ENCODE measurements at places on chromosomes 5 and 9.

GRCh38 chr5:59617186-59617771 lies 276.2 kb downstream of the PDE4D start:
- no peak for DNase-seq

DNA sequence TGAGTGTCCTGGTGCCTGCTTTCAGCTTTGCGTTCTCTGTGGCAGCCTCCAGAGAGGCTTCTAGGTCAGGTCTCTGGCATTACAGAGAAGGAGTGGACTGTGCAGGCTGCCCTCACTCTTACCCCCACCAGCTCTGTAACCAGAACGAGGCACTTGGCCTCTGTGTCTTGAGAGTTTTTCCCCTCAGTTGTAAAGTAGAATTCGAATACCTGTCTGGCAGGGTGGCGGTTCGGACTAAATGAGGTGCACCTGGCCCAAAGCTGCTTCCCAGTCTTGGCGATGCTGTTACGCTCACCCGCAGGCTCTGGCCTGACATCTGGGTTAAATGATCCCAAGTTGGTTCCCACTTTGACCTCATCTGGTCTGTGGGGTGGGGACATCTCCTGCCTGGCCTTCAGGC lies 40.1 kb downstream of the FAM78A start:
- DNase-seq, result no peak

DNA sequence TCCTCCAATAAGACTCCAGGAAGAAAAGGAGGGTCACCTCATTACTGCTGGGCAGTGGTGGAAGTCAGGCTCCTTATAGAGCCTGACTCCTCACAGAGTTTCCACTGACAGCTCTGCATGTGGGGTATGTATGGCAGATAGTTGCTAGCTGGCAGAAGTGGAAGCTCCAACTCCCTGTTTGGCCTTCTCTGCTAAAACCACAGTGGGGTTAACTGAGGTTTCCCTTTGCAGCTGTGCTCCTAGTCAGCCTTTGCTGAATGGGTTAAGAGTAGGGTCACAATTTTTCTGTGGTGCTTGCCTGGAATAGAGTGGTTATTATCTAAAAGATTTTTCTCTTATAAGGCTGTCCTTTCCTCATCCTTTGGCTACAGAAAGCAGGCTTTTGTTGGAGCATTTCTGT lies 327.5 kb downstream of the FBXL17 start:
- no peak for DNase-seq

DNA sequence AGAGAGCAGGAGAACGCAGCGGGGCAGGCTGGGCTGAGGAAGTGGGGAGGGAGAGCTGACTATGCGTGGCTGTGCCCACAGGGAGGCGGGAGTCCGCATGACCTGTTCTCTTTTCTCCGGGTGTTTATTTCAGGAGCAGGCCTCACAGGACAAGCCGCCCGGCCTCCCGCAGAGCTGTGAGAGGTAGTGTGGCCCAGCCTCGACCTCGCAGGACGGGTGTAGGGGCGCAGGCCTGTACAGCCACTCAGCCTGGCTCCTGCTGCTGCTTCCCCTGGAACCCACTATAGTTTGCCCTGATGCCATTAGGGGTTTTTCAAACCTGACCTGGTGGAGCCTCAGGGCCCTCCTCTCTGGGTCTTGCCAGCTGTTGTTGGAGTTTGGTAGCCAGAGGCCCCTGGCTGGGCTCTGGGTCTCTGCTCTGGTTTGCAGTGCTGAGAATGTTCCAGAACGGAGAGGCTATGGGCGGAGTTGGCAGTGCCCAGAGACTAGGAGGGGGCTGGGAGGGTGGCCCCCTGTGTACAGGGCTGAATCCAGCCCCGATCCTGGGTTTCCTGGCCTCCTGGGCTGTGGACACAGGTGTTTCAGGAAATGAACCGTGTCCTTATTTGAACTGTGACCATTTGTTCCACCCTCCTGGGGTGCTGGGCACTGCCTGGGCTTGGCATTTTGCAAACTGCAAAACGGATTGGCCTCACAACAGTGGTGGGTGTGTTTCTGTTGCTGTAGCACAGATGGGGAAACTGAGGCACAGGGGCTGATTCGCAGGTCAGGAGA lies 78.8 kb downstream of the WNK2 start:
- no peak for DNase-seq

- no peak for DNase-seq
Measured at GRCh38 chr5:161966564-161966963, 101.0 kb upstream of the GABRG2 start.

DNA sequence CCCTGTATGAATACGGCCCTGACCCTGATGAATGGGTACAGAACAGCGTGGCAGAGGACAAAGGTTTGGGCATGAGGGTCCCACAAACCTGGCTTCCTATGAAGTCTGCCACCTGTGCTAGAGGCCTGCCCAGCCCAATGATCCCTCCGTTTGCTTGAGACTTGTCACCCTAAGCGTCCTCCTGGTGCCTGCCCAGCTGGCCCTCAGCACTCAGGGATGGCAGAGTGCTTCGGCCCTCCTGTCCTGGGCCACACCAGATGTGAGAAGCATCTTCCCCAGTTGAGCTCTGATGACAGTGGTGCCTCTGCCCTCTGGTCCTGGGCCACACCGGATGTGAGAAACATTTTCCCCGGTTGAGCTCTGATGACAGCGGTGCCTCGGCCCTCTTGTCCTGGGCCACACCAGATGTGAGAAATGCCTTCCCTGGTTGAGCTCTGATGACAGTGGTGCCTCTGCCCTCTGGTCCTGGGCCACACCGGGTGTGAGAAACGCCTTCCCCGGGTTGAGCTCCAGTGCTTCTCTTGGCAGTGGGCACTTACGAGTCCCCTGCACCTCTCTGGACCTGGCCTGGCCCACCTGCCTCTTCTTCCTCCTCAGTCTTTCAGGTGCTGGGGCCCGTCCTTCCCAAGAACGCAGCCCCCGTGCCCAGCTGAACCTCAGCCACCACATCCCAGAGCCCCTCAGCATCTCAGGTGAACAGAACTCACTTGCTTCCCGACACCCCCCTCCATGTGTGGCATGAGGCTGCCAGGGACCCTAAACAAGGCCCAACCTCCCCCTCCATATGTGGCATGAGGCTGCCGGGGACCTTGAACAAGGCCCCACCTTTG lies 253.1 kb upstream of the IRX1 start:
- DNase-seq, result no peak

DNA sequence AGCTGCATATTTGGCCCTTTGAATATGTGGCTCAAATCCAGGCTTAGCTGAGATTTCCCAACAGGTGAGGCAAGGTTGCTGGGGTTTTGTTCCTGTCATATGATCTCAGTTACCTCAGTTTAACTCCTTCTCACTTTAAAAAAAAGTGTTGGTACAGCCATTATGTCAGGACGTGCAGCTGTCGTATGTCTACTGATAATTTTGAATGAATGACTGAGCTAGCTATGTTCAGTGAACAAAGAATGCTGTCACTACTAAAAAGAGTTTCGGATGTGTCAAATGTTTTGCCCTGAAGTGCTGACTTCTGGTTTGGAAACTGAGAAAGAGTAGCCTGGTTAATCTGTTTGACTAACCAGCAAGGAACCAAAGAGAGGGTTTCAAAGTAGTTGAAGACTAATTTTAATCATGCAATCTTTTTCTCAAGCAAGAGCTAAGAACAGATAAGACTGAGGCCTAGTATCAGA lies 106.3 kb upstream of the NR3C1 start:
- no peak for DNase-seq

DNA sequence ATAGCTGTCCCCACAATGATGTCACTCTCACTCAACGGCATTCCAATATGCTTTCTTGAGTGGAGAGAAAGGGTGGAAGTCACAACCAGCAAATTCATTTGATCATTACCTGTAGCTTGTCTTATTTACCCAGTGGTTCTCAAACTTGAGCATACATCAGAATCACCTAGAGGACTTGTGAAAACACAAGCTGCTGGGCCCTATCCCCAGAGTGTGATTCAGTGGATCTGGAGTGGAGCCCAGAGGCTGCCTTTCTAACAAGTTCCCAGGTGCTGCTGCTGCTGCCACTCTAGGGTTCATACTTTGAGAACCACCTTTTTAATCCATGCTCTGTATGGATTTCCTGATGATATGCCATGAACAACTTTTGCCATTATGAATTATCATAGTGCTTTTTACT lies 94.7 kb downstream of the KLHL3 start:
- no peak for DNase-seq

All from stimulated activated CD4-positive, alpha-beta T cell treated with anti-CD3 and anti-CD28 coated beads, Interleukin-1b, Interleukin-23, amount 100 ng/mL, for 1 hour (primary cell).